Activated T-cell treated with anti-CD3 and anti-CD28 coated beads for 1 hour (primary cell): ENCODE measurements at places on chromosomes 5 and 9.
A peak's percentile ranks its signal among the peaks of the same experiment; 100 is the strongest.

- no peak for DNase-seq
These were observed 22.5 kb downstream of the OLFML2A start for GRCh38 chr9:124799274-124800006.

- no peak for DNase-seq
These were observed 135.4 kb upstream of the MSX2 start for GRCh38 chr5:174589011-174589410.

- no peak for DNase-seq
These were observed 2019.9 kb downstream of the MAT2B start for GRCh38 chr5:165525271-165525670.

GRCh38 chr9:70392189-70392588 lies 22.3 kb downstream of the KLF9 start:
- DNase-seq, result no peak

DNA sequence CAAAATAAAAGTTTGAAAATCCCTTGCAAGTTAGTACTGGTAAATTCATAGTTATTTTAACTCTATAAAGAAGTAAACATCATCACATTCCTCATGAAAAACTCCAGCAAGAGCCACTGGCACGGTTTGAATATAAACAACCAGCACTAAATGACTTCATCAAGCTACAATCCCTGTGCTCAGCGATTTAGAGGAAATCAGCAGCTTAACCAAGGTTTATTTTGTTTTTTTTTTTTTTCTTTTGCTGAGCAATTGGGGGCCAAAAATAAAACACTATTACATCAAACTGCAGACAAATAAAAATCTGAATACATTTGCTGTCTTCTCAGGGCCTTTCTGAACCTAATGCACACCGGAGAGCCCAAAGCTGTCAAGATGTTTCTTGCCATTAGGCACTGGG lies 106.2 kb upstream of the SLC24A2 start:
- no peak for DNase-seq

GRCh38 chr9:36768677-36769076 lies 196.0 kb downstream of the MELK start:
- no peak for DNase-seq

GRCh38 chr5:66872736-66873331 lies 276.6 kb downstream of the MAST4 start:
- no peak for DNase-seq

GRCh38 chr9:127189628-127190027 lies 67.2 kb upstream of the ANGPTL2 start:
- DNase-seq, result no peak

DNA sequence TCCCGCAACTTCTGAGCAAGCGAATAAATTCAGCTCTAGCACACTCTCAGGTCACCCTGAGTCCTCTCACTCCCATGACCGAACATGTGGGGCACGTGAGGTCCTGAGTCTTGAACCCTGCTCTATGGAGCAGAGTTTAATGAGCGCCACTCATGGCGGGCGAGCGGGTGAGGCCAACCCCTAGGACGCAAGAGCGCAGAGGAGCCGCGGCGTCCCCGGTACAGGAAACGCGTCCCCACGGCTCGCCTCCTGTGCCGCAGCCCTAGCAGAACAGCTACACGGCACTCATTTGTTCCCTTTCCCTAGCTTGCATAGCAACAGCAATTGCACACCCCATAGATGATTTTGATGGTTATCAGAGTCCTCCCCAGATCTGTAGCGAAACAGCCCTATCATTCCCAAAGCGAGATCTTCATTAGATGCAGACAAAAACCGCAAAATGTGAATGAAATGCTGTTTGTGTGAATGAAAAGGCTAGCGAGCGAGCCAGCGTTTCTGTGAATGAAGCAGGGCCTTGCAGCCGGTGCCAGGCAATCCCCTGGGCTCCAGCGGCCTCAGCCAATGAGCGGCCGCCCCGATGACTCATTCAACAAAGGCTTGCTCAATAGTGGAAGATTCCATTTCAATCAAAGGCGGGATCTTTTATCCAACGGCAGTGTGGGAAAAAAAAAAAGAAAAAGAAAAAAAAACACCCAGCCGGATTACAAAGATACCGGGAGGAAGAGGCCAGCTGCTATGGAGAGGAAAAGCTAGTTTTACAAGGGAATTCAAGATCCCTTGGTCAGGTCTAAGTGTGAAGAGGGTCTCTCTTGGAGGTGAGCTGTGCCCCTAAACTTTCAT lies 1.5 kb upstream of the SHC3 start:
- peak; percentile 3 for DNase-seq

- DNase-seq, result no peak
These were observed 205.6 kb downstream of the DENND1A start for GRCh38 chr9:123724211-123724796.

- no peak for DNase-seq
These were observed 40.4 kb downstream of the PCSK5 start for GRCh38 chr9:75930730-75931321.

DNA sequence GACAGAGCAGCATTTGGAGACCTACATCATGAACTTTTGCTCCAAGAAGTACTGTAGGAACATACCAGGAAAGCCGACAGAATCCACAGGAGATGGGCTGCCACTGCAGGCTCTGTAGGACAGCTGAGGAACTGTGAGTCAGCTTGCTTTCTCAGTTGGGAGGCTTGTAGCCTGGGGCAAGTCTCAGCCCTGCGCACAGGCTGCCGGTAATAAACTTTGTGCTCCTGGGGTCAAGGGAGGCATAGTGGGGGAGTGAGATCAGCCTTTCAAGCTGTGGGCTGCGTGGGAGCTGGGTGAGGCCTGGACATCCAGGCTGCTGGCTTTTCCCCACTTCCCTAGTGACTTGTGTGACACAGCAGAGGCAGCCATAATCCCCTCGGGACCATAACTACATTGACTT lies 718.0 kb upstream of the CDH10 start:
- no peak for DNase-seq

- DNase-seq, result no peak
These were observed 5.4 kb downstream of the SYK start for GRCh38 chr9:90807006-90807405.

GRCh38 chr9:81826517-81826906 lies 101.7 kb upstream of the SPATA31D4 start:
- DNase-seq, result no peak
